WTC11 (cell line): ENCODE measurements at places on chromosomes 12 and 14. TPM values are rescaled to one million over a fixed set of nuclear protein-coding genes. Genes with fewer than 3 reads are reported as not detected.

The EIF2S3B gene
- 0.55 to 1.0 TPM (median 0.69 TPM) in 3 replicates for total RNA-seq

The MON2 gene
- 25.8 to 30.9 TPM (median 30.8 TPM) in 3 replicates for total RNA-seq

The RPS6KA5 gene
- total RNA-seq: 3.7 to 5.3 TPM (median 5.2 TPM) in 3 replicates

The TMEM229B gene
- total RNA-seq: 0.69 to 0.90 TPM (median 0.87 TPM) in 3 replicates

The RIMBP2 gene
- 1.3 to 2.6 TPM (median 1.5 TPM) in 3 replicates for total RNA-seq

The A2ML1 gene
- 9.1 to 11.5 TPM (median 10.5 TPM) in 3 replicates for total RNA-seq

The TMEM119 gene
- total RNA-seq: 0.16 to 0.25 TPM (median 0.20 TPM) in 3 replicates

The RERGL gene
- total RNA-seq: 0.18 TPM in 1 of 3 replicates, not detected in the others

The GPR132 gene
- total RNA-seq: 0.09 to 0.13 TPM in 2 of 3 replicates, not detected in the other

The ANKS1B gene
- total RNA-seq: 5.4 to 6.7 TPM (median 5.8 TPM) in 3 replicates

The SPIC gene
- not detected in 3 replicates for total RNA-seq

The SLC15A5 gene
- not detected in 3 replicates for total RNA-seq

The ADCY6 gene
- total RNA-seq: 11.9 to 12.8 TPM (median 12.2 TPM) in 3 replicates

The OR6C76 gene
- not detected in 3 replicates for total RNA-seq

The KLRC1 gene
- total RNA-seq: not detected in 3 replicates

The TTC6 gene
- total RNA-seq: 0.09 to 0.11 TPM in 2 of 3 replicates, not detected in the other

The TAS2R30 gene
- total RNA-seq: 1.2 to 1.7 TPM (median 1.4 TPM) in 3 replicates

The EEF1AKMT3 gene
- 3.2 to 3.8 TPM (median 3.3 TPM) in 3 replicates for total RNA-seq

The FAM90A1 gene
- total RNA-seq: 0.35 to 0.44 TPM (median 0.39 TPM) in 3 replicates

The ESPL1 gene
- 41.5 to 61.4 TPM (median 48.5 TPM) in 3 replicates for total RNA-seq

The C1S gene
- 6.2 to 8.8 TPM (median 7.6 TPM) in 3 replicates for total RNA-seq

The NINJ2 gene
- 0.41 to 0.73 TPM (median 0.42 TPM) in 3 replicates for total RNA-seq

The CLSTN3 gene
- 23.7 to 28.2 TPM (median 24.7 TPM) in 3 replicates for total RNA-seq

The TAS2R19 gene
- 1.0 to 1.4 TPM (median 1.1 TPM) in 3 replicates for total RNA-seq

The OR4Q3 gene
- not detected in 3 replicates for total RNA-seq

The PSMD9 gene
- total RNA-seq: 35.3 to 36.4 TPM (median 36.2 TPM) in 3 replicates
